ENCODE measurements at places on chromosomes 16 and 17. TPM values are rescaled to one million over a fixed set of nuclear protein-coding genes. Genes with fewer than 3 reads are reported as not detected.

Gene HCRT
- not detected for total RNA-seq

Gene IKZF3
- total RNA-seq: 2.3 TPM

Gene HSD3B7
- total RNA-seq: 27.8 TPM

GRCh38 chr16:85132456-85133289, 20.4 kb upstream of the CIBAR2 start:
- DNase-seq: no peak

Gene CDK5R1
- total RNA-seq: 0.66 TPM
